ENCODE measurements at places on chromosomes 7 and 10.

DNA sequence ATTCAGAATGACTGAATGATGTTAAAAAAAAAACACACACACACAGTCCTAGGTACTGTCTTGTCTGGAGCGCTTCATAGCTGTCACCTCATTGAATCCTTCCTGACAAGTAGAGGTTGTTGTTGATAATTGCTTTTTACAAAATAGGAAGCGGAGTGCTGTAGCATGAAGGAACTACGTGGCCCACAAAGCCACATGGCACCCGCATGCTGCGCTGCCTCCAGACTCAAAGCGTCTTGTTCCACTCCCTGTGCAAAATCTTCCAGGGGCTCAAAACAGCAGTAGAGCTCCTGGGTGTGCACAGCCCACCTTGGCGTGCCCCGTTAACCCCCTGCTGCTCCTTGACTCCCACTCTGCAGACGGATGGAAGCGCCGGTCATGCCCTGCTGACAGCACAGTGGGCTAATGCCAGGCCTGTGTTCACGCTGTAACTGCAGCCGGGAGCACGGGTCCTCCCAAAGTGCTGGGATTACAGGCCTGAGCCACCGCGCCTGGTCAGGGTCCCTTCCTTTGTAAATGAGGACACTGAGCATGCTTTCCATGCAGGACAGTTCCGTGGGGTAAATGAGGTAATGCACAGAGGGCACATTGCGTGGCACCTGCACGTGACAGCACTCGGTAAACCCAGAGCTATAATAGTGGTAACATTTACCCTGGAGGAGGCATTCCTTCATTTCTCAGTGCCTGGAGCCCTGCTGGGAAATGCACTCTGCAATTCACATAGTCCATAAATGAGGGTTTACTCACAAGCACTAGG is 91.1 kb upstream of the GNA12 start:
- no peaks in the 10 kb centered on the region for H3K27me3 ChIP-seq
- H3K27ac ChIP-seq: no peak overlapping the region
- H3K4me3 ChIP-seq: no peak overlapping the region
- peaks cover 16% of the 10 kb centered on the region for H3K4me1 ChIP-seq
- DNase-seq: no peak

- H3K27me3 ChIP-seq: no peaks in the 10 kb centered on the region
- H3K4me1 ChIP-seq: peaks cover 32% of the 10 kb centered on the region
- no peak overlapping the region for H3K27ac ChIP-seq
- DNase-seq: no peak
- H3K36me3 ChIP-seq: peaks cover 13% of the 10 kb centered on the region
Measured at GRCh38 chr7:157150882-157151281, 12.2 kb downstream of the UBE3C start.

DNA sequence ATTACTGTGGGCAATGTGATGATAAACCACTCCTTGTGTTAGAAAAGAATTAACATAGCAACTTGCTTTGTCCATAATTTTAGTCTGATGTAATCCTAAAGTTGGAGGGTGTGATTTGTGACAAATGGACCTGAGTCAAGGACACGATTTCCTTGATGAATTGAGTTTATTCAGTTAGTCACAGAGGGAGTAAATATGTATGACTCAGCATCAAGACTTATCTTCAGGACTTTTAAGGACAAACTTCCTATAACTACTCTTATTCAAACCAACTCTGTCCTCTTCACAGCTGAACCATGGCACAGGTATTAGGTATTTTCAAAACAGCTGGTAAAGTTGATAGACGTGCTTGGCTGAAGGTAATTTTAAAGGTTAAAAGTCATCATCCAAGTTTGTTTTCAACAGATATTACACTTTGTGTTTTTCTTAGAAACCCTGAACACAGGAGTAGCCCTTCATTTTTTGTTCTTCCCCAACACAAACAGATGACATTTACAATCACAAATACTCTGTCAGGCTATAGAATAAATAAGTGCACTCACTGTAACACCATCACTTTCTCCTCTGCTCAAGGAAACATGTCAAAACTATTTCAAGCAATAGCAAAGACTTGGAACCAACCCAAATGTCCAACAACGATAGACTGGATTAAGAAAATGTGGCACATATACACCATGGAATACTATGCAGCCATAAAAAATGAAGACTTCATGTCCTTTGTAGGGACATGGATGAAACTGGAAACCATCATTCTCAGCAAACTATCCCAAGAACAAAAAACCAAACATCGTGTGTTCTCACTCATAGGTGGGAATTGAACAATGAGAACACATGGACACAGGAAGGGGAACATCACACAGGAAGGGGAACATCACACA is 54.5 kb downstream of the COA1 start:
- no peak overlapping the region for H3K4me3 ChIP-seq
- peaks cover 43% of the 10 kb centered on the region for H3K4me1 ChIP-seq
- H3K36me3 ChIP-seq: peaks cover 38% of the 10 kb centered on the region
- DNase-seq: no peak
- H3K27me3 ChIP-seq: no peaks in the 10 kb centered on the region

DNA sequence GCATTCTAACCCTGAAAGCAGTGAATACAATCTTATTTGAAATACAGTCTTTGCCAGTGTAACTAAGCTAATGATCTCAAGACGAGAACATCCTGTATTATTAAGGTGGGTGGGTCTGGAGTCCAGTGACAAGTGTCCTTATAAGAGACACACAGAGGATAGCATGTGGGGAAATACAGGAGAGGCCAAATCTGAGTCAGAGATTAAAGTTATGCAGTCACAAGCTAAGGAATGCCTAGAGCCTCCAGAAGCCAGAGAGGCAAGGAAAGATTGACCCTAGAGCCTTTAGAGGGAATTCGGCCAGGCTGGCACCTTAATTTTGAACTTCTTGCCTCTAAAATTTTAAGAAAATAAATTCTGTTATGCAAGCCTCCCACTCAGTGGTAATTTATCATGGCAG is 87.5 kb upstream of the HGF start:
- DNase-seq: no peak
- H3K4me3 ChIP-seq: no peak overlapping the region
- H3K27me3 ChIP-seq: no peaks in the 10 kb centered on the region
- no peaks in the 10 kb centered on the region for H3K36me3 ChIP-seq
- H3K4me1 ChIP-seq: no peaks in the 10 kb centered on the region
- H3K27ac ChIP-seq: no peak overlapping the region

Measured in activated T-helper 1 cell treated with anti-CD3 and anti-CD28 coated beads, Interleukin-12 subunit alpha, Interleukin-12 subunit beta, Interleukin-2, Interleukin-4 antibody, amounts not matched to agents 30 ng/mL and 10 ng/mL and 1 ng/mL, durations not matched to agents 14 hours and 24 hours and 36 hours (primary cell).